Fibroblast of mammary gland (primary cell): ENCODE measurements at places on chromosomes 7 and 10.
A peak's percentile ranks its signal among the peaks of the same experiment; 100 is the strongest.

- no peak for DNase-seq
Measured at GRCh38 chr7:155930061-155930460, 117.8 kb upstream of the SHH start.

DNA sequence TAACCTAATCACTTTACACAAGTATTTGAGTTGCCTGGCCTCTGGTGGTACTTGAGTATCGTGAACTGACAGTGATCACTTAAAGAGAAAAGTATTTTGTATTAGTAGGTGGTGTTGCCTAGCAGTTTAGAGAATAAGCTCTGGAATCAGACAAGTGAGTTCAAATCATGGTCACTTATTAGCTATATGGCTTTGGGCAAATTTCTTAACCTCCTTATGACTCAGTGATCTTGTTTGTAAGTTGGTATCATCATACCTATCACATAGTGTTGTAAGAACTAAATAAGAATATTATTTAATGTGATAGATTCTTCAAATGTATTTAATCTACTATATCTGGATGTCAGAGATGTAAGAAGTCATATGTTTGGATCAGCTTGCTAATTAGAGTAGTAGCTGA, 163.8 kb downstream of the RNF133 start:
- DNase-seq = no peak

DNA sequence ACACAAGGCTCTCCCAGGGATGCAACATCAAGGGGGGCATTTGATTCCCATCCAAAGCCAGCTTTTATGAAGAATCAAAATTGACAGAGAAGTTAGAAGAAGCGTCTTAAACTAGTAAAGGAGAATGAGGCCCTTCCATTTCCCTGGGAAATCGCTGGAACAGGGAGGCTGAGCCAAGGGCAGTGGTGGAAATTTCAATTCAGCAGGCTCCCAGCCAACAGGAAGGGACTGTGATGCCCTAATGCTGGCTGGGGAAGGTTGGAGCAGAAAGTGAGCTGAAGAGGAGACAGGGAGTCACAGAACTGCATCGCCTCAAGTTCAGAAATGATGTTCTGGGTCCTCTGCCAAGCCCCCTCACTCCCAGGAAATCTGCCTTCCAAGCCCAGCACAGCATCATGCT, 517.3 kb downstream of the GRID1 start:
- no peak for DNase-seq

GRCh38 chr7:30352169-30352568, 67.8 kb downstream of the ZNRF2 start:
- DNase-seq = no peak

DNA sequence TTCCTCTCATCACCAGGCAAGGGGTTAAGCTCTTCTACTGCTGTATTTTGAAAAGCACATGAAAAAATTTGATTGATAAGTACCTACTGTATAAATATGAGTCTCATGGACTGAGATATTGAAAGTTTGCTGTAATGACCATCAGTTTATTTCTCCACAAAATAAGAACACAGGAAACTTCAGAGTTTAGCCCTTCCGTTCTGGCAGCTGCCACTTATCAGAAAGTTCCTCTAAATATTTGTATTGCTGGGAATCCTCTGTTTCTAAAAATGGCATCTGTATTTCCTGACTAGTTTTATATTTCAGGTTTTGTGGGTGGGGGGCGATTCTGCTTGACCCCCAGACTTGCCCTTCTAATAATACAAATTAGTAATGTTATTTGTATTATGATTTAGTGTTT, 92.0 kb downstream of the LYZL2 start:
- no peak for DNase-seq

DNA sequence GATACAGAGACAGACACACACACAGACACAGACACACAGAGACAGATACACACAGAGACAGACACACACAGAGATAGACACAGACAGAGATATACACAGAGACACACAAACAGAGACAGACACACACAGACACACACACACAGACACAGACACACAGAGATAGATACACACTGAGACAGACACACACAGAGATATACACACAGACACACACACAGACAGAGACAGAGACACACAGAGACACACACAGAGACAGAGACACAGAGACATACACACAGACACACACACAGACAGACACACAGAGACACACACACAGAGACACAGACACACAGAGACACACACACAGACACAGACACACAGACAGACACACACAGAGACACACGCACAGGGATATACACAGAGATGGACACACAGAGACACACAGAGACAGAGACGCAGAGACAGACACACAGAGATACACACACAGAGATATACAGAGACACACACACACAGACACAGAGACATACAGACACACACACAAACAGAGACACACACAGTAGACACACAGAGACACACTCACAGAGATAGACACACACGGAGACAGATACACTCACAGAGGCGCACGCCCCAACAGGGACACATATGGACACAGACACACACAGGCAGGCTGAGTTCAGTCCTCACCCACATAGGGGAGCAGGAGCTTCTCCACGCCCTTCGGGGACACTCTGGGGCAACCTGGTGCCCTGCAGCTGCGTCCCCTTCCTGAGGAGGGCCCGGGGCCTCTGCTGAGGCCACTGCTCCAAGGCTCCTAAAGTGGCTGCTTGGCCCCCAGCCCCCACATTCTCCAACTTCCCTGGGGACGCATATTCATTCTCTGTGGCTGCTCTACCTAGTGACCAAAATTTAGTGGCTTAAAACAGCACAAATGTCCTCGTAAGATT, 10.3 kb upstream of the PPP2R2D start:
- DNase-seq = no peak

DNA sequence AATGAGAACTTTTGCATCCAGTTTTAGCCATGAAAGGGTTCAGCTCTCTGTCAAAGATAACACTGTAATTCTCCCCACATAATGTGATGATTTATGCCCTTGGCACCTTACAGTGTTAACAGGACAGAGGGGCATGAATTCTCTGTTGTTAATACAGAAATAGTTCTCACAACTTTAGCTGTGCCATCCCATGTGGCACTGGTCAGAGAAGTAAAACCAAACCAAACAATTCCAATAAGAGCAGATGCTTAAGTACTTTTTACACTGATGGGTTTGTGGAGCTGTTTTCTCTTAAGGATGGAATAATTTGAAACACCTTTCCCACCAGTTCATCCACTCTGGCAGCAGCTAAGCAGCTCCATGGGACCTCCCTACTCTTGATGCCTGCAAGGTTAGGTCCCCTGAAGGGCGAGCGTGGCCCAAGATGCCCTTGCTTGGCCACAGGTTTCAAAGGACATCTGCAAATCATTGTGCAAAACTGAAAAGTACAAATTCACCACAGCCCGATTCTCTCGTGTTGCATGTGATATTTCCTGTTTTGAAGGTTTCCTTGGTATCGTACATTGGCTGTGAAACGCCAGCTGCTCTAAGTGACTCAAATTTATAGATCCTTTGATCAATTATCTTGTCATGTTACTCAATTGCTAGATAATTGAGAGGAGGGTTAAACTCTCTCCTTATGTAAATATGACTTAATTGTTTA, 82.5 kb upstream of the CREB5 start:
- peak; percentile 73 for DNase-seq

DNA sequence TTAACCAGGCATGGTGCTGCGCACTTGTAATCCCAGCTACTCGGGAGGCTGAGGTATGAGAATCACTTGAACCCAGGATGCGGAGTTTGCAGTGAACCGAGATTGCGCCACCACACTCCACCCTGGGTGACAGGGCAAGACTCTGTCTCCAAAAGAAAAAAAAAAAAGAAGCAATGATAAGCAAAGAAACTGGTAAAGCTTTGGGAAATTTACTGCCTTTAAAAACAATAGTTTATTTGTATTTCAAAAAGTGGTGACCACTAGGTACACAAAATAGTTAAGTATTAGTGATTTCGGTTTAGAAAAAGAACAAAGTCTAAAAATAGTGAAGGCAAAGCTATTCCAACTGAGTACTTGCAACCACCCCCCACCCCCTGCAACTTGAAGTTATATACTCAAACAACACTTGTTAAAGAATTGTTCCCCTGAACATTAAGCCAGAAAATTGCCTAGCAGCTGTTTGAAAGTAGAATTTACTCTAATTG, 37.7 kb downstream of the MALSU1 start:
- no peak for DNase-seq

GRCh38 chr7:18494821-18495408, 634 bp upstream of the HDAC9 start:
- DNase-seq = peak; percentile 59

GRCh38 chr10:10745291-10745690, 272.4 kb upstream of the CELF2 start:
- DNase-seq = no peak
